ENCODE measurements at places on chromosomes 3 and 15. TPM values are rescaled to one million over a fixed set of nuclear protein-coding genes. Genes with fewer than 3 reads are reported as not detected.

RARRES1 gene
- total RNA-seq, result not detected

DNA sequence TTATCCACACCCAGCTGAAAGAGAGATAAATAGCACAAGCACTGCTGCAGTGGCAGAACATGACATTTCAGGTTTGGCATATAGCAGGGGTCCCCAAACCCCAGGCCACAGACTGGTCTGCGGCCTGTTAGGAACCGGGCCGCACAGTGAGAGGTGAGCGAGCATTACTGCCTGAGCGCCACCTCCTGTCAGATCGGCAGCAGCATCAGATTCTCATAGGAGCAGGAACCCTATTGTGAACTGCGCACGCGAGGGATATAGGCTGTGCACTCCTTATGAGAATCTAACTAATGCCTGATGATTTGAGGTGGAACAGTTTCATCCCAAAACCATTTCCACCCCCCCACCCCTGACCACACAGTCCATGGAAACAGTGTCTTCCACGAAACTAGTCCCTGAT is 54.6 kb downstream of the CCR4 start:
- DNase-seq, result no peak

DNA sequence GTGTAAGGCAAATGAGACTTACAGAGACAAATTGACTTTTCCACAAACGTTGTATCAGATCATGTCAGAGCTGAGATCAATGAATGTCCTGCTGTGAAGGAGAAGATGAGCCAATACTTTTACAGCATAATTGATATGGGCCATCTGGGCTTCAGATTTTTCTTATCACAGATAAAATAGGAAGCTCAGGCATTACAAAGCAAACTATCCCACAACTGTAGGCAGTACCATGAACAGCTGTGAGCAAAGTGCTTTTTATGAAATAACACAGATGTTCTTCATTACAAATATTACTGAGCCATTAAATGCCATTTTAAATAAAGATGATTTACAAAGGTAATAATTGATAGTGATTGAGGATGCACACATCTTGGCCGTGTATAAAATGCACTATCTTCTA is 852.3 kb downstream of the OTOL1 start:
- DNase-seq, result no peak

DNA sequence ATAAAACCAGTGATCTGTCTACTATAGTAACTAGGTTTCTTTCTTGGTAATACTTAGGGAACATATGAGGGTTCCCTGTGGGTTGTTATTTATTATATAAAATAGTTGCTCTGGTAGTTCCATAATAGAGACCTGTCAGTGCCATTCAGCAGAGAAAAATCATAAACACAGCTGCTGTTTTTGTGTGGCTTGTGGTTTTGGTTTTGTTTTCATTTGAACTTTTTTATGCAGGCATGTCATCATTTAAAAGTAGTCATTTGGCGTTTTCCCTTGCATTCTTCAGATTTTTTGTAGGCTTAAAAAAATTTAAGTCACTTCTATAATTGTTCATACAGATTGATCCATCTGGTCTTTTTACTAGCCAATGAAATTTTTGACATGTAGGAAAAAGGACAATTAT is 47.9 kb downstream of the PIK3CA start:
- peak; percentile 31 for DNase-seq

DNA sequence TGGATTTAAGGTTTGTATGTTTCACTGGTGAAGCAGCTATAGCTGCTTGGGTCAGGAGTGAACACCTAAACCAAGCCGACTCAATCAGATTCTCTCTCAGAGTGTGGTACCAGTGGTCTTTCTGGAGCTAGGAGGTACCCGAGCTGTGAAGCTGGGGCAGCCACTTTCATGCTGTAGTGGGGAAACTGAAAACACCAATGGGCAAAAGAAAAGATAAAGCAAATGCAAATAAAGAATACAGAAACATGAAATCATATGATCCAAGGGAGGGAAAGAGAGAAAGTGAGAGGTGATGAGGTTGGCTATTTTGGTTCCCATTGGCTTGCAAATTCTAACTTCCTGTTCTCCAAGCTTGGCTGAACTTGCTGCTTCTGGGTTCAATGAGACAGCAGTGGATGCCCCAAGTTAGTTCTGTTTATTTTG is 212.3 kb upstream of the CFAP20DC start:
- no peak for DNase-seq
